ENCODE measurements at places on chromosomes 2 and 18. TPM values are rescaled to one million over a fixed set of nuclear protein-coding genes. Genes with fewer than 3 reads are reported as not detected.

- DNase-seq: no peak
Measured at GRCh38 chr2:113070606-113070975, 2.8 kb downstream of the IL1F10 start.

GRCh38 chr2:204799791-204800190 is 254.5 kb downstream of the PARD3B start:
- no peak for DNase-seq

DNA sequence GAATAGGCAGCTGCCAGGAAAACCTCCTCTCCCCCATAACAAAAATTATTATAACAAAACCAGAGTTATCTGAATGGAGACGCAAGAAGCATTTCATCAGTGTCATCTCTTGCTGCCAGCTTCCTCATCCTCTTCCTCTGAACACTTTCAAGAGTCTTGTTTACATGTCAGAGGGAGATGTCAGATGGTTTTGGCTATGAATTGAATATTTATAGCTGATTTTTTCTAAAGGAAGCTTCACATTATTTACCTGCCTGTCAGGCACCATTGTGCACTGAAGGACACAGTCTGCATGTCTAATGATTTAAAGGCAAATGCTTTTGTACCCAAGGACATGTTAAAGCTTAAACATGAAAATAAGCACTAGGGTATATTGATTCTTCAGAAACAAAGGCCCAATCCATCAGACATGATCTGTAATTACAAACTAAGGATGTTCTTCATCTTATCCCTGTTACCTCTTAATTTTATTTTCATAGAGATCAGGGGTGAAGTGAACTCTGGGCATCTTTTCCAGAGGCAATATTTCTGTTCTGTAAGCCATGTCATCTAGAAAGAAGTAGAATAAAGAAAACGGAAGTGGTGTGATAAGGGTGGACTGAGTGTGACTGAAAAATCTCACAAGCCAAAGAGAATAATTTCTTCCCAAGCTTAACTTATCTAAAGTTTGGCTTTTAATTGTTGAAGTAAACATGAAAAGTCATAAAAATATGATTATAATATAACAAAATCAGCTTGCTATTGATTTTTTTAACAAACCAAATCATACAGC is 168.7 kb downstream of the ANKRD44 start:
- no peak for DNase-seq

- DNase-seq: no peak
Measured at GRCh38 chr2:190887089-190887488, 6.5 kb downstream of the GLS start.

GRCh38 chr2:10288606-10289005 is 14.1 kb upstream of the HPCAL1 start:
- no peak for DNase-seq

DNA sequence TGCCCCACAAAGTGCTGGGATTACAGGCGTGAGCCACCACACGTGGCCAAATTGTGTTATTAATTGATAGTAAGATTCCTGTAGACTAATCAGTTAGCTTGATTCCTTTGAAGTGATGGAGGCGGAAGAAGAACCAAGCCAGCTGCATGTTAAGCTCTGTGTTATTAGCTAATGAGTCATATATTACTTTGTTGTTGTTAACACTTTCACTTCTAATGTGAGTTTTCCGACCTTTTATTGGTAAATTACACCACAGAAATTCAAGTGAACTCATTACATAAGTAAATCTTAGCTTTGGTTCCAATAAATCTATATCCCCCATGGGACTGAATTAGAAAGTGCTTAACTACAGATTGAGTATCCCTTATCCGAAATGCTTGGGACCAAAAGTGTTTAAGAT is 20.3 kb downstream of the CHMP1B start:
- DNase-seq: no peak

The FZD7 gene
- 24.3 TPM for total RNA-seq

DNA sequence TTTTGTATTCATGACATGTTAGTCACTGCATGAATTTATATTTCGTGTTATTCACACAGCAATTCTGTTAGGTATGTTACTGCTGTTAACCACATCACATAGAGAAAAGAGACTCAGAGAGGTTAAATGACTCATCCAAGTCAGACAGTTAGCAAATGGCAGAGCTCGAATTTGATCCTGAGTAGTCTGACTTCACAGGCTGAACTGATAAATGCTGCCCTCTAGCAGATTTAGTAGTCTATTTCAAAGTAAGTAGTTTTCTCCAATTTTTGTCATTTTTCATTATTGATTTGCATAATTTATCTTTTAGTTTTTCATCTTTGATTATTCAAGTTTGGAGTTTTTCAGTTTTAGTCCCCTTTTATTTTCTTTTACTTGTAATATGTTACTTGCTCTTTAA is 58.3 kb downstream of the WDR7 start:
- DNase-seq: no peak

DNA sequence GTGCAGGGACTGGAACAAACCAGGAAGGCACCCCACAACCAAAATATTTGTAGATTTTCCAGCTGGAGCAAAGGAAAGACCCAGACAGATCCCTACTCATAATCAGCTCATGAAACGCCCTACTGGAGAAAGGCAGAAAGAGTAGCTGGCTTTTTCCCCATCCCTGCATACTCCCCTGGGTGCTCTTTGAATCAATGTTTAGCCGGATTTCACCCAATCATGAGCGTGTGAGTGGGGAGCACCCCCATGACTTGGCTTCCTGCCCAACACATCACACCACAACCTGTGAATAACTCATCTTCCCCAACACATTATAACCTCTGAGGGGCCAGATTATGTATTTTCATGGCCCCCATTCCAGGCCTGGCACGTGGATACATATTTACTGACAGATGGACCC is 35.1 kb upstream of the SLC14A1 start:
- no peak for DNase-seq

DNA sequence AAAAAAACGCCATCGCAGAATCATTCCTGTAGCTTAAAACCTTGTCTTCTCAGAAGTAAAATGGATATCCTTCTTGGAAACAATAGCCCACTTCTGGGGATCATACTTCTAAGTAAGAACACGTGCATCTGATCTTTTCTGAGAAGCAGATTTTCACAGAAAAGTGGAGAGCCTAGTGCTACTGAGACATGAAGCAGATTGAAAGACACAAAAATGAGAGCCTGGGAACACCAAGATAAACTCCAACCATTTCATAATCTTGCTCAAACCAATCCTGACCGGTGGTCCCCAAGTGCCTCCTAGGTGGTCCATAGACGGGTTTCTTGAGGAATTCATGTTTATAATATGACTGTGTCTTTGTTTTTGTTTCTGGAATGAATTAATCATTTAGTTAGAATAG is 191.2 kb downstream of the IRS1 start:
- no peak for DNase-seq

The ZFP36L2 gene
- total RNA-seq: 231 TPM

DNA sequence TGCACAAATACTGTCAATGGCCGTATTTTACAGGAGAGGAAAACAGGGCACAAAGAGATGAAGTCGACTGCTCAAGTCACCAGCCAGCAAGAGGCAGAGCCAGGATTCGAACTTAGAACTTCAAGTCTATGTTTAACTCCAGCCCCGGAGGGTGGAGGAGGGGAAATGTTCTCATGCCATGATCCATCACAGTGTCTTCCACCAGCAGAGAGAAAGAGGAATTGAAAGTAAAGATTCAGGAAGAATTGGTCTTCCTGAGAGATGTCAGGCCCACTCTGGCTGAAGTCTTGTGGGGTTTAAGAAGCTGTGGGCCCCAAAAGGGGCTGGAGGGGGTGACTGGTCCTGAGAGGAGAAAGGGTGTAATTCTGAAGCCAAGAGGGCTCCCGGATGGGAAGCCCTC is 260.0 kb downstream of the TNS1 start:
- DNase-seq: no peak

The FOXI3 gene
- total RNA-seq: not detected

- peak; percentile 67 for DNase-seq
Measured at GRCh38 chr2:71700041-71700657, 246.8 kb downstream of the DYSF start.
